ELF-1 (cell line): ENCODE measurements at places on chromosomes 5 and 9.
A peak's percentile ranks its signal among the peaks of the same experiment; 100 is the strongest.

DNA sequence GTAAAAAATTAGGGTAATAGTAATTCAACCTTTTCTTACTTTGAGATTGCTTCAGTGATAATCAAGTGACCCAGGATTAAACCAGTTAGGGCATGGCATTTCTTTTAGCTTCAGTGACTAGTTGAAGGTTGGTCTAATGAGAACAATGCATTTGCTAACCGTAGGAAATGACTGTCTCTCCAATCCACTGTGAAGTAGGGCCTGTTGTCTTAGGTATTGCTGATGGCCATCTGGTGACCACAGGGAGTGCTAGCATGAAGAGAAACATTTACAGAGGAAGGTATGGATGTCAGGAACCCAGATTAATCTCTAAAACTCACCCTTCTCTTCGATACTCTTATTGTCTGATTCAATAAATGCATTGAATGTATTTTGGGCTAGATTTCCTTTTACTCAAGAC is 535.9 kb upstream of the SEMA6A start:
- no peak for DNase-seq

- no peak for DNase-seq
These were observed 37.2 kb downstream of the ANGPTL2 start for GRCh38 chr9:127085186-127085585.

DNA sequence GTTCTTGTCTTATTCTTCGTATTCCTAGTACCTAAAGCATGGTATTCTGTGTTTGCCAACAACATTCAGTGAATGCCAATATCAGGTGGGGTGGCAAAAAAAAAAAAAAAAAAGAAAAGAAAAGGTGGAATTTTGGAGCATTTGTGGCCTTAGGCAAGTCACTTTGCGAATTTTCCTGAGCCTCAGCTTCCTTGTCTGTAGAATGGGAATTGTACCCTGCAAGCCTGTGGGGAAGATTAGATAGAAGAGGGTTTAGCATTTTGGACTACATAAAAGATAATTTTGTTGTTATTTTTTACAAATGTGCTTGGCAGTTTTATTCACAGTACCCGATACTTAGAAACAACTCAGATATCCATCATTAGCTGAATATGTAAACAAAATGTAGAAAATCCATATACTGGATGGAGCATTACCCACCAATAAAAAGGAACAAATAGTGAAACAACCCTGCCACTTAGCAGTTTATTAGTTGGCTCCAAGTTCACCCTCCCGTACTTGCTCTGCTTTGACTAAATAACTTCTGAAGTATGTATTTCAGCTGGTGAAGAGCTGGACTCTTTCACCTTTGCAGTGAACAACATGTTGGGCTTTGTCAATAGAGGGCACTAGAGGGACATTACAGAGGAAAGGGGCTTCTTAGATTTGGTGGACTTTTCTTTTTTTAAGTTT is 13.6 kb downstream of the UBE2D2 start:
- no peak for DNase-seq

DNA sequence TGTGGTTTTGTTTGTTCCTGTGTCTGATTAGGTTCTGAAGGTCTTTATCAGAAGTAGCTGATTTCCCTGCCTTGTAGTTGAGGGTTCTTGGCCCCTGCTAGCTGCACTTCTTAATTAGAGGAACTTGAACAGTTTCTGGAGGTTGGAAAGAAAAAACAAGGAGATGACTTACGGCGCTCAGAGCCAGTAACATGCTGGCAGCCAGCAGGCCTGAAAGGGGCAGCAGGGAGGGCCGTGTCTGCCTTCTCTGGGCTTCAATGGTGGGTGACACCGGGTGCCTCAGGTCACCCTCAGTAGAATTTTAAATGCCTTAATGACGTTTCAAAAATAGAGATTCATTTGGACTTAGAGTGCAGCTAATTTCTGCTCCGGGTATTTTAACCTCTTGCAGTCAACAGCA is 15.8 kb downstream of the UBE2QL1 start:
- DNase-seq = no peak

GRCh38 chr9:80632041-80632440 is 1057.3 kb downstream of the TLE1 start:
- no peak for DNase-seq

- DNase-seq = peak; percentile 71
These were observed 14.5 kb downstream of the SH2D3C start for GRCh38 chr9:127763918-127764384.

GRCh38 chr5:112023766-112024165 is 266.8 kb upstream of the NREP start:
- no peak for DNase-seq

- peak; percentile 95 for DNase-seq
These were observed 124.5 kb upstream of the PHYKPL start for GRCh38 chr5:178357121-178357521.

GRCh38 chr9:130901498-130902203 is 5.0 kb upstream of the QRFP start:
- no peak for DNase-seq

- no peak for DNase-seq
These were observed 52.1 kb upstream of the PAPPA start for GRCh38 chr9:116101516-116101915.

DNA sequence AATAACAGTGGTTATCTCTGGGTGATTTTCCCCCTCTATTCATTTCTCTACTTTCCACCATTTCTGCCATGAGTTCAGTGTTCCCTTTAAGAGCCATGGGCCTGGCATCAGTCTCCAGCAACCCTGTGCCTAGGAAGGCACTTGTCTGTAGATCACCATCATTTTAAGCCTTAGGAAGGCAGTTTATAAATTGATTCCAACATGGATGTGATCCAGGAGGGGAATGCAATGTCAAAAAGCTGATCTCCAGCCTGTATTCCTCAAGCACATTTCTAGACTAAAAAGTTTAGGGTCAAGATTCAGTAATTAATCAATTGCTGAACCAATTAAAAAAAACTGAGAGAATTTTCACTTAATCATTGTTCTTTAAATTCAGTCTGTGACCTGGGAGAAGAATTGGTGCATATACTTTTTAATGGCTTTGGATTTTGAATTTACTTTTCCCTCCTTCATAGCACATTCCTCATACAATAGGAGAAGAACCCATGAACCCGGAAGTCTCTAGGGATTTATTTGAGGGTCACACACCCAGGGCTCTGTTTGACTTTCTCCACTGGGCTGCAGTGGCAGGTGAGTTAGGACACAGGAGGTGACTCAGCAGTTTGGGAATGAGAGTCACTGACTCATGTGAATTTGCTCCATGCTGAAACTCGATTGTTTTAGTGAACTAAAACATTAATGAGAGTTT is 6.1 kb upstream of the ERMP1 start:
- peak; percentile 37 for DNase-seq

- peak; percentile 51 for DNase-seq
These were observed 234.1 kb downstream of the ADAMTS6 start for GRCh38 chr5:65247594-65247993.

DNA sequence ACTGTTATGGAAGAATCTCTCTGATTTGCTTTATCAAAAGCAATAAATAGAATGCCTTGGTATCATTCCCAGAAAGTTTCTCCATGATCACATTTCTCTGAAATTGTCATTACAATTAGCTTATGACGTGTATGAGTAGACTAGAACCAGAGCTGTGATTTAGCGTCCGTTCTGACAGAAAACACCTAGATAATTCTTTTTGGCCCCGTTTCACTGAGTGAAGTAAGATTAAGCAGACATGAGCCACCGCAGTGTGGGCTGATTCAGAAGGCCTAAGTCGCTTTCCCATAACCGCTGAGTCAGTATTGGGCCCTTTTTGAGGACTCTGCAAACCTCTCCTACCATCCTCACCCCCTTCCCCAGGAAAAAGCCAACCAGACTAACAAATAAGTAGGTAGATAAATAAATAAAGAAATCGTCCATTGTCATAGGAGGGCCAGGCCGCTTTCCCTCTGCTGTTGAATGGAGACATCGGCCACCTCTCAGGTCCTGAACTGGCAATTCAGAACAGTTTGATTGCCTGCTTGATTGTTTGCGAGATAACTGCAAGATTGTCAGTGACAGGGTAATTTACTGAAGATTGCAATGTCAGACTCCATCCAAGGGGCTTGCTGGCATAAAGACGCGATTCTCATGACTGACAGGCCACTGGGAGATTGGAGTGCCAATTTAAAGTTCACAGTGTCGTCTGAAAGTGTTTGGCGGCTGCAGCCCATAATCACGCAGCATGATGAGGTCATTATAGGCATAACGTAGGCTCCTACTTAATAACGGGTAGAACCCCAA is 105.0 kb upstream of the WWC1 start:
- no peak for DNase-seq

- DNase-seq = no peak
These were observed 214.5 kb downstream of the CAAP1 start for GRCh38 chr9:26677965-26678706.

DNA sequence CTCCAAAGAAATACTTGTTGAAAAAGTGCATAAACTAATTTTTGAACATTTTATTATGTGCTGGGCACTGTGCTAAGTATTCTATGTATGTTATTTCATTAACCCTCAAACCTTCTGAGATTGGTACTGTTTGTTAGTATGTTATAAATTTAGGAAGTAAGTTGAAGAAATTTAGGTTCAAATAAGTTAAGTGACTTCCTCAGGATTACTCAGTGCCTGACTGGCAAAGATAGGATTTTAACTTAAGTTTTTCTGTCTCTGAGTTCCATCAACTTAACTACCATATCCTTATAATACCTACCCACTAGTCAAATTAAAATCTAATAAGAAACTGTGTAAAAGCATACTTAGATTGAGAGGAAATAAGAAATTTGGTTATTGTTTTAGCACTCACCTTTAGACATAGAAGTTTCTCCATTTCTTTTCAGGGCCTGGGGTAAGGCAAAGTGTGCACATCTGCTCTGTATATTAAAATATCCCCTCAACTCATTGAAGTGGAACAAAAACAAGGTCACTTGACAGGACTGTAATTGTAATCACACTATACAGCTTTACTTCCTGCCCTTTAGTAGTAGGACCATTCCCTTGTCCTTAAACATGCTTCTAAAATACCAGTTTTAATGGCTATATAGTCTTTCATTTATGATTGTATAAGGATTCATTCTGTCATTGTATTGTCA is 15.2 kb downstream of the TGFBR1 start:
- DNase-seq = no peak

DNA sequence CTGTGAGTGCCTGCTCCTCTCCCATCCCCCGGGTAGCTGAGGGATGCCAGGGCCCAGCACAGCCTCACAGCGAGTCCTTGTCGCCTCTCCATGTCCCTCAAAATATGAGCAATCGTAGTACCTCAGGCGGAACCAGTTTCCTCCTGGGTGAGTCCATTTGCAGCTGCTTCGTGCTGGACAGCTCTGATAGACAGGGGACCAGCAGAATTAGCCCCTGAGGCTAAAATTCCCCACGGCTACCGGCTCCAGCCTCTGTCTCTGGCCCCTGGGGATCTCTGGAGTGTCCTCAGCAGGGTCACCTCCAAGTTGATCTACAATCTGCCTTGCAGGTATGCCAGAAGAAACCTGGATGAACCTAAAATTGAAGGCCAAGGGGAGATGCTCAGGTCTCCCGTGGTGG is 115.8 kb upstream of the FBXL7 start:
- DNase-seq = peak; percentile 49

DNA sequence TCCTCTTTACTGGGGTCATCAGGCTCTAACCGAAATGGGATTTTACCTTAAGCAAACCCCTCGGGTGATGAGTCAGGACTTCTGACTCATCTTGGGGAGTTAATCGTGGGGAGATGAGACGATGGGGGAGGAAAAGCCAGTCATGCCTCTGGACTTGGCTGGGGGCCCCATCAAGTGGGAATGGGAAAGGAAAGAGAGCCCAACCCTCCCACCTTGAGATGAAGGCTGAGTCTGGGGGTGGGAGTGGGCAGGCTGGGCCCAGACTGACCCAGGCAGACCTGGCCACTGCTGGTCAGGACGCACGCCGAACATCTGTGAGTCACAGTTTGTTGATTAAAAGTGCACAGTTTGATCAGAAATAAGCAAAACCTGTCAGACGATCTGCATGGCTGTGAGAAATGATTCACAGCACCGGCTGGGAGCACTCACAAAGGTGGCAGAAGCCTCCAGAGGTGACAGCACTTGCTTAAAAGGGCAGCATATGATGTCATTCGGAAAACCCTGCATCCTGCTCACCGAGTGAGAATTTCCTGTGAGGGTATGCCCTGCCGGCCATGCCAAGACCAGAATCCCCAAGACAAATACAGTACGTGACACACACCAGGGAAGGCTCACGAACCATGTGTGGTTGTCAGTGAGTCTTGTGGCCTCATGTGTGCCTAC is 50.0 kb upstream of the SLC25A51 start:
- no peak for DNase-seq

DNA sequence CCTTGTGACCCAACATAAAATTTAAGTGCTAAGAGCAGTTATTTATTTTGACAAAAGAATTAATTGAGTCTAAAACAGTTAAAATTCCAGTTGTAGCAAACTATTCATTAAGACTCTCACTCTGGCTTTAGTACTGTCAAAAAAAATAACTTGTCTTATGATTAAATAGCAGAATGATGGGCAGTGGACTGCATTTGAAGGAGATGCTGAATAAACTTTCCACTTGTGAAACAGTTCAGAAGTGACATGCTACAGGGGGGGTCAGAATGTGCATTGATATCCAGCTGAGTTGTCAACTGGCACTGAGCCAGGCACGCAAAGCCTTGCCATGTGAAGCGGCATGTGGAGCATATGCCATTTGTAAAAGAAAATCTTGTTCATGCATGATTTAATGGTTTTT is 76.0 kb downstream of the FCHO2 start:
- DNase-seq = no peak
